ENCODE measurements at places on chromosomes 13 and 19. TPM values are rescaled to one million over a fixed set of nuclear protein-coding genes. Genes with fewer than 3 reads are reported as not detected.

DNA sequence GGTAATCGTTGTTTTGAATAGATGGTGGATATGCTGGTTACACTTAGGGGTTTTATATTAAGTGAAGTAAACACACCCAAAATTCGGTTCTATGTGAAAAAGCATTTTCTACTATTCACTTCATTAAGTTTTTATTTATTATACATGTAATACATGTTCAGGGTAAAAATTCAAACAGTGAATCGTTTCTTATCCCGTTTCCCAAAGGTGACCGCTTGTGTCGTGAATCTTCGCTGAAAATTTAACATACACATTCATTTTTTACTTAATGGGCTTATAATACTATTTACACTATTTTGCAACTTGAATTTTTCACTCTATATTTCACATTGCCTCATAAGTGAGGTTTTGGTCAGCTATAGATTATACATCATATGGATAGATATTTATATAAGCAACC lies 24.5 kb downstream of the IPO5 start:
- no peak for DNase-seq

GRCh38 chr19:46299004-46299509 lies 2.2 kb downstream of the HIF3A start:
- peak; percentile 86 for DNase-seq

The MIPEP gene
- polyA plus RNA-seq = 27.0 TPM

GRCh38 chr19:8505680-8506401 lies 3.4 kb upstream of the PRAM1 start:
- peak; percentile 84 for DNase-seq

The GNA15 gene
- 1.0 TPM for polyA plus RNA-seq

- no peak for DNase-seq
These were observed 16.4 kb downstream of the DOT1L start for GRCh38 chr19:2180114-2180513.

GRCh38 chr13:28421676-28422410 lies 73.1 kb downstream of the FLT1 start:
- DNase-seq = no peak

DNA sequence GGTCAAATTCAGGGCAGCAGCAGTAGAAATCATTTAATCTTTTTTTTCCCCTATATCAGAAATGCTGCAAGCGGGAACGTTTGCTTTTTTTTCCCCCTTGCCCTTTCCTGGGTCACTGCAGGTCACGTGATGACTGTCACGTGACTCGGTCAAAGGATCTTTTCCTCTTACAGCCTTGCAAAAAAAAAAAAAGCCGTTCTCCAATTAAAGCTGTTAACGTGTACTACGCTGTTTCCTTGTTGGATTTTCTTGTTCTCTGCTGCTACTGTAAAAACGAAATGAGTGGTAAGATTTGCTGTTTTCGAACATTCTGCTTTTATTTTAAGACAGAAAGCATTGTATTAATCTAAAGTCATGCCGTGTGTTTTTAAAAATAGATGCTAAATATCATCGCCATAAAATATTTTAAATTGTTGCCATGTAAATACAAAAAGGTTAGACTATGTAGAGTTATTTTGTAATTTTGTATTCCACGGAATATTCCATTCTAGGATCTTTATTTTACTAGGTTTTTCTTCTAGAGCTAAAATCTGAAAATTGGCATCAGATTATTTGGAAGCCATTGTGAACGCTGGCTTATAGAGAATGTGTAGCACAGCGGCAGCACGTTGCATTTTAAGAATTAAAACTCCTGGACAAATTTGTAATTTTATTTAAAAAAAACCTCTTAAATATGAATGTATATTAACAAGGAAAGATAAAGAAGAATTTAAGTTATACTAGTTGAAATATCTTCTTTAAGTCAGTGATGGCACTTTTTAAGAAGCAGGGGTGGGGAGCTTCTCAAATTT lies 109.8 kb upstream of the MLNR start:
- DNase-seq = peak; percentile 91

The ATP8B3 gene
- polyA plus RNA-seq = 1.0 TPM

DNA sequence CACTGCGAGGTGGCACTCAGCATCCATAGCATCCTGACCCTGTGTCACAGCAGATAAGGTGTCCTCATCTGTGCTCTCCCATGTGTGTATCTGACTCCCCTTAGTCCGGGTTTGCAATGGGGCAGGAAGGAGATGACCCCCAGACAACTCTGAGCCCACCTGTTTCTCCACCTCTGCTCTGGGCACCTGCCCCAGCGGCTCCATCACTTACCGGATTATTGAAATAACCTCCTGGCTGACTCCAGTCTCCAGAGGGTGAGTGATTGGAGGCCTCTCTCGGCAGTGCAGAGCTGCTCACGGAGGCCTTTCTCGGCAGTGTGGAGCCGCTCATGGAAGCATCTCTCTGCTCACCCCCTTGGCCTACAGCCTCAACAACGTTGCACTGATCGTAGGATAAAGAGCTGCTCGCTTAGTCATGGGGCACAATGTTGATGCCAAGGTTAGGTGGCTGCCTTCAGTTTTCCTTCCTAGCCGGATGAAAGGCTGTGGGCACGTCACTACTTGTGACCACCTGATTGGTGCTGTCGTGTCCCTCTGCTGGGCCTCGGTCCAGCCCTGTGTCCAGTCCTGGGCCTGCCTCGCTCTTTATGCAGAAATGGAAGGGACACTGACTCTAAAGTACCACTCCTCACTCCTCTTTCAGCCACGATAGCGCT lies 67.6 kb downstream of the TEX29 start:
- no peak for DNase-seq

The ZNF730 gene
- polyA plus RNA-seq = 10.5 TPM

DNA sequence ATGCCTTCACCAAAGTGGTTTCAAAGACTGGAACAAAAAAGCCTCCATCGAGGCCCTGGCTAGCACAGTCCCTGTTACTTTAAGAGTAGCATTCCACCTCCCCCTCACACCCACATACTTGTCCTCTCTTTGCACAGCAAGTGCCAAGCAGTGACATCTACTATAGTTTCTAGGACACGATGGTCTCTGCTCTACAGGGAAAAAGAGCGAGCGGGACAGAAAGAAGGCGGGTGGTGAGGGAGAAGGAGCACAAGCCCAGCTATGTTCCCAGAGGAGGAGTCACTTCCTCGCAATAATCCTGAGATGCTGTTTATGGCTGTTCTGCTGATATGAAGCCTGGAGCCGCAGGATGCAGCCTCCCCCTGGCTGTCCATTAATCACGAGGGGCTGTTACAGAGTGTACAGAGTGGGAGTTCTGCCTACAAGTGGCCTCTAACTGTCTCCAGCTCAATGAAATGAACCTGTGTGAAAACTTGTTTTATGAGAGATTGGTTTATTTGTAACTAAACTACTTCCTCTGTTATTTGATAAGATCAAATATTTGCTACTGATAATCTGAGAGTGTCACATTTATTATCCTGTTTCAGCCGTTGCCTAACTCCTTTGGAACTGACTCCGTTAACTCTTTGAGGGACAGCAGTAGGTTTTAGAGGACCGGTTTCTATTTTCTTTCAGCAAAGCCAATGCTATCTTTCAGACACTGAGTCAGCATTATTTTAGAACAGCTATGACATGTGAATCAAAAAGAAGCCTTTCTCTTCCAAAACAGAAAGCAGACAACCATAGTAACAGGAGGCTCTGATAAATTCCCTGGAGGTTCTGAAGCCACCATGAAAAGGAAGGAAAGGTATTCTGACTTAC lies 208.0 kb downstream of the SPRY2 start:
- peak; percentile 87 for DNase-seq
